Endothelial cell of umbilical vein (primary cell): ENCODE measurements at places on chromosomes 2 and 18. TPM values are rescaled to one million over a fixed set of nuclear protein-coding genes. Genes with fewer than 3 reads are reported as not detected.
A peak's percentile ranks its signal among the peaks of the same experiment; 100 is the strongest.

GRCh38 chr18:48313792-48314191 is 95.4 kb downstream of the ZBTB7C start:
- no peak for DNase-seq

GRCh38 chr2:225739328-225739727 is 339.8 kb downstream of the NYAP2 start:
- DNase-seq = no peak

The DQX1 gene
- 0.44 and 0.69 TPM in 2 replicates for total RNA-seq

GRCh38 chr2:35199298-35199697 is 1156.3 kb upstream of the CRIM1 start:
- DNase-seq = no peak

DNA sequence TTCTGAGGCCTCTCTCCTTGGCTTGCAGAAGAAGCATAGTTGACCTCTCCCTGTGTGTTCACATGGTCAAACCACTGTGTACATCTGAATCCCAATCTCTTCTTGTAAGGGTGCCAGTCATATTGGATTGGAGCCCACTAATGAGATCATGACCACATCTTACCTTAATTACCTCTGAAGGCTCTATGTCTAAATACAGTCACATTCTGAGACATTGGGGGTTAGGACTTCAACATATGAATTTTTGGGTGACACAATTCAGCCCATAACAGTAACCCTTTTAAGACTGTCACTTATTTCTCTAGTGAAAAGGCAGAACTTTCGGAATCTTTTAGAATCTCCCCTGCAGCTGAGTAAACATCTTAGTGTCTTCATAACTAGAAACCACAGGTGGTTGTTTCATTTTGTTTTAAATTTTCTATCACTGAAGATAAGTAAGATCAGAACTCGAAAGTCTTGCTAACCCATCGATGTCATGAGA is 33.3 kb downstream of the BMP10 start:
- DNase-seq = no peak

GRCh38 chr2:232573771-232574435 is 23.4 kb downstream of the EIF4E2 start:
- DNase-seq = no peak

GRCh38 chr2:159968279-159968900 is 94.0 kb downstream of the PLA2R1 start:
- peak; percentile 76 for DNase-seq

DNA sequence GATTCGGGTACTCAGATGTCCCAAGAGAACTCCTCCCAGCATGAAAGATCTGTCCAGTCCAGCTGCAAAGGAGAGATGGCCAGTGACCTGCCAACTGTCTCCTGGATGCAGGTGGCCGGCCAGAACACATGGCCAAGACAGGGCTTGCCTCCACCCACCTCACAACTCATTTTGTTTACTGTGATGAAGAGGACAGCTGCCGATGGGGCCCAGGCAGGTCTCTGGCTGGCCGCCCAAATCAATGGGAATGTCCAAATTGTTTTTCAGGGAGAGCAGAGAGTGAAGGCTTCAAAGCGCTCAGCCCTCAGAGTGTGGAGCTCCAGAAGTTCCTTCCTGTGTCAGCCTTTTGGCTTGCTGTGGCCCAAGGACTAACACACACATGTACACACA is 41.9 kb downstream of the FOSL2 start:
- DNase-seq = no peak

- DNase-seq = peak; percentile 78
These were observed 545 bp downstream of the MPP4 start for GRCh38 chr2:201697899-201698298.

The SUPT7L gene
- 30.2 and 30.3 TPM in 2 replicates for total RNA-seq

DNA sequence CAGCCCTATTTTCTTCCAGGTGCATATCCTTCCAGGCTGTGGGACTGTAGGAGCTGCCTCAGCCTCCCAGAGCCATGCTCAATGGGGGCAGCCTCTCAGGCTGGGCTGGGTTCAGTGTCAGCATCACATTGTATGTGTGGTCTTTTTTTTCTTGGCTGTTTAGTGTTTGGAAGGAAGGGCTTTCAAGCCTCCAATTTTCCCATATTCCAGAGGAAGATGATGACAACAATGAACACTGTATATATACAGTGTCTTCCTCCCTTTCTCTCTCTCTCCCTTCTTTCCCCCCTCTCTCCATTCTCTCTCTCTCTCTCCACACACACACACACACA is 326.4 kb downstream of the DYSF start:
- no peak for DNase-seq

- DNase-seq = no peak
These were observed 198.7 kb downstream of the CCDC85A start for GRCh38 chr2:56382466-56382865.

The FSIP2 gene
- total RNA-seq = 0.16 and 0.24 TPM in 2 replicates

DNA sequence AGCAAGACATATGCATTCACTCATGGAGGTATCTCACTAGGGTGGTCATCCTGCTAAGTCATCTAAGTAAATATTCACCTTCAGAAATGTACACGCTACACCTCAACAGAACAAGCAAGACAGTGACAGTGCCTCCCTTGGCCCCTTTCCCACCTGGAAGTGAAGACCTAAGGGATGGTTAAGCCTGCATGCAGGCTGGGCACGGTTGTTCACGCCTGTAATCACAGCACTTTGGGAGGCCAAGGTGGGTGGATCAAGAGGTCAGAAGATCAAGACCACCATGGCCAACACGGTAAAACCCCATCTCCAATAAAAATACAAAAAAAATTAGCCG is 4.4 kb downstream of the LIMS2 start:
- no peak for DNase-seq

DNA sequence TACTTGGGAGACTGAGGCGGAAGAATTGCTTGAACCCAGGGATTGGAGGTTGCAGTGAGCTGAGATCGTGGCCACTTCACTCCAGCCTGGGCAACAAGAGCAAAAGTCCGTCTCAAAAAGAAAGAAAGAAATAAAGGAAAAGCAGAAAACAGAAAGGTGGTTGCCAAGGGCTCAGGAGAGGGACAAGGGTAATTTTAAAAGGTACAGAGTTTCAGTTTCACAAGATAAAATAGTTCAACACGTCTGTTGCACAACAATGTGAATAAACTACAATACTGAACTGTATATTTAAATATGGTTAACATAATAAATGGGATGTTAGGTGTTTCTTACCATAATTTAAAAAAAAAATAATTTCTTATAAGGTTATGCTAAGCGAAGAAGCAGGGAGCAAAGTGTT is 12.9 kb downstream of the RPS27A start:
- DNase-seq = no peak

The IGFBP2 gene
- 212 and 229 TPM in 2 replicates for total RNA-seq

- no peak for DNase-seq
These were observed 156.3 kb downstream of the IRS1 start for GRCh38 chr2:226643030-226643945.

DNA sequence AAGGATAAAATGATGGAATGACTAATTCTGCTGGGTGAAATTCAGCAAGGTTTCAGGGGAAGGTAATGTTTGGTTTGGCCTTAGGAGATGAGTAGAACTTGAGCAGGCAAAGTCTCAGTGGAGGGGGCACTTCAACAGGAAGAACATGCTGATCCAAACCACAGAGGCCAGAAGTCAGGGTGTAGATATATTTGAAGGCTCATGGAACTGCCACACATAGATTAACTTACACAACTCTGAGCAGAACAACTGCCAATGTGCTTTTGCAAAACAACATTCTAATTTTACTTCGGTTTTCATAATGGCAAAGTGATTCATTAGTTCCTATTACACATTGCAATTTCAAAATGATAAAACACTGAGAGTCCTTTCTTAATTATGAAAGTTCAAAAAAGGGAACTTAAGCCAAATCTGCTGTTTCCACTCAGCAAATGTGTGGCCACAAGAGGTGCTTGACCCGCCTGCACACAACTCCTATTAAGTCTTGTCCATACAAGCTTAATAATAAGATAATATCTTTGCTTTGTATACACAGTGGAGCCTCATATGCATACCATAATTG is 284.8 kb downstream of the MREG start:
- DNase-seq = peak; percentile 61

DNA sequence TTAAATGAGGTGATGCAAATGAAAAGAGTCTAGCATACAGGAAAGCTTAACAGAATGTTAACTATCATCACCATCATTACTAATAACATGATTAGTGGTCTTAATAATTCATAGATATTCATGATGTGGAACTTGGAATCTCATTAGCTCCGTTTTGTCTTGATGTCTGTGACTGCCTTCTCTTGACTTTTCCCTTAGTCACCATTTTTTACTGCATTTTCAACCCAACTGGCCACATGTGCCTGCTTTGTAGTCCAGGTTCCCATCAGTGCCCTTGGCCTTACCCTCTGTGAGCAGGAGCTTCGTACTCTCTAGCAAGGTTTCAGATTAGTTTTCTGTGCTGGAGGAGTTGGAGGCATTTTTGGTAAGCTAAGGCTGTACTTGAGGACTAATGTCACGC is 47.0 kb downstream of the RAB31 start:
- no peak for DNase-seq

- no peak for DNase-seq
These were observed 391.1 kb downstream of the TNS1 start for GRCh38 chr2:217611626-217612127.

DNA sequence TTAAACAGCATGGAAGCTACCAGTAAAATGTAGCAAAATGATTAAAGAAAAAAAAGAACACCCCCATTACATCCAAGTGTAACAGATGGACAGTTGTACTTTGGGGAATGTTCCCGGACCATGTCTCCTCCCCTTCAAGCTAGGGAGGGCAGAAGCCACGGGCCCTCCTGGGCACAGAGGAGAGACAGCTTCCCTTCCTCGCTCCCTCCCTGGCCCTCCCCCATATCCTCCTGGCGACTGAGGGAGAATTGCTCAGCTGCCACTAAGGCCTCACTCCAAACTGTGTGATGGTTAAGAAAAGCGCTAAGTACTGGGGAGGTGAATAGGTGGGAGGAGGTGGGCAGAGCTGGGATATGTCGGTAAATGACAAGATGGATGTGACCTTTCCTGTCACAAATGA is 358.0 kb downstream of the HRH4 start:
- no peak for DNase-seq

The GALNT13 gene
- 0.18 TPM in 1 of 2 replicates, not detected in the other for total RNA-seq

- DNase-seq = peak; percentile 2
These were observed 313.6 kb upstream of the MC4R start for GRCh38 chr18:60686142-60686541.

DNA sequence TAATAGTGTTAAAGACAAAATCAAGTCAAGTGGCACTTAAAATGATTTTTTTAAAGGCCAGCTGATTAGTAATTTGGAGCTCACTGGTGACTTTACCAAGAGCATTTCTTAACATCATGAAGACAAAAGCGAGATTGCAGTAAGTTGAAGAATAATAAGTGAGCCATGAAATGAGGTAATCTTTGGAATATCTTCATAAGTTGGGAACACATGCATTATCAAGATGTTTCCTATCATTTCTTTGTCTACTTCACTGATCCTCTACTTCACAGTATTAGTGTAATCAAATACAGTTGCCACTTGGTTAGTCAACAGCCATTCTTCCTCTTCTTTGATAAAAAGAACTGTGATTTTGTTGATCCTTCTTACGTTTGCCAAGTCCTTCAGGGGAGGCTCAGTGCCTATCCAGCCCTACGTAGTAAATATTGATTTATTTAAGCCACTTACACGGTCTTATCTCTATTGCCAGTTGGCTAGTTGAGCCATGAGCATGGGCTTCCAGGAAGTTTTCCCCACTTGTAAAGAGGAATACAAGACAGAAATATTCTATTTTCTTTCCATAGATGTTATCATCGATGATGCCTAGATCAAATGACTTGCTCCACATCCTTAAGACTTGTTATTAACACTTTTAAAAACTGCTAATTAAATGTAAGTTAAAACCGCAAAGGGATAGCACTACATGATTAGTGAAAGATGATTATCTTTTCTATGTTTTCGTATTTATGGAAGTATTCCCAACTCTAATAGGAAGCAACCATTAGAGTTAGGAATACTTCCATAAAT is 46.1 kb downstream of the YES1 start:
- DNase-seq = peak; percentile 76

The C2orf74 gene
- total RNA-seq = 3.8 and 4.1 TPM in 2 replicates

DNA sequence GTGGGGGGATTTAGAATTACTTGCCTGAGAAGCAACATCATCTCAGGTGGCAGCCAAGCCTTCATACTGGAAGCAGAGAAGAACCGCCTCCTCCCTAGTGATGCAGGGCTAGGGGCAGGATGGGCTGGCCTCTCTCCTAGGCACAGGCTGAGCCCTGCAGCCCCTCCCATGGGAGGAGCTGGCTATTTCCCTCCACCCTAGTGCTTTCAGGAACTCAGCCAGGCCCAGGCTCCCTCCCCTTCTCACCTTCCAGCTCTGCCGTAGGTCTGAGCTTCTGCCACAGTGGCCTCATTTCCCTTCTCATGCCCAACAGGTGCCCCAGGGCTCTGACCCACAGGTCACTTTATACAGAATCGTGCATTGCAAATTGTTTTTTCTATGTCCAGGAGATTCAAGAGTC is 31.0 kb downstream of the CENPA start:
- no peak for DNase-seq

DNA sequence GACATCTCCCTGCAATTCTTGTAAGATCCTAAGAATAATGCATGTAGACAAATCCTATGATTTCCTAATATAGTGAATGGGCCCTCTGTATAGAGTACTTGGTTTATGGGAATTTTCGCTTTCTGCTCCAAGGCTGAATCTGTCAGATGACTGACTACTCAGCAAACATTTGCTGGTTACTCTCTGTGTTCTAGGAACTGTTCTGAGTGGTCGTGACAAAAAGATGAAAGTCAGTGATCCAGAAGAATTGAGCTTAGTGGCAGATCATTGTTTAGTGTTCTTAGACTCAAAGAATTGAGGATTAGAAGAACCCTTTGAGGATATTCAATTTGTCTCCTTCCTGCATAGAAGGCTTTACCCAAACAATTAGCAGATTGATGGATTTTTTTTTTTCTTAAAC is 10.0 kb downstream of the XRCC5 start:
- no peak for DNase-seq

GRCh38 chr18:44630118-44630517 is 50.6 kb upstream of the SETBP1 start:
- DNase-seq = no peak

- no peak for DNase-seq
These were observed 69.8 kb downstream of the ANKRD12 start for GRCh38 chr18:9206421-9206820.

DNA sequence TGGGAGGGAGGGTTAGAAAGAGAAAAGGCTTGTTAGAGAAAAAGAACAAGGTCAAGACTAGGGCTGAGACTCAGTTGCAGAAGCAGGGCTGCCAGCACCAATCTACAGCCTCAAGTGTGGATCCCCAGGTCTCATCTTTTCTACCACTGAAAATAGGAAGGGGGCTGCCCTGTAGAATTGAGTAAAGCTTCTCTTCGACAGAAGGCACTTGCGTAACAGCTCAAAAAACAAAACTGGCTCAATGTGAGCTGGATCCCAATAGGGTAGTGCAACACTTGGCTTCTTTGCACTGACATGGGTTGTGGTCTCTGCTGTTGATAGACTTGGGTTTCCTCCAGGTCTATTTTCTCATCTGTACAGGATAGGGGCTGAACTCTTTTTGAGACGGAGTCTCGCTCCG is 1.8 kb upstream of the MPV17 start:
- DNase-seq = no peak
